Activated gamma-delta T cell (primary cell): ENCODE measurements at places on chromosomes 5 and 9.

DNA sequence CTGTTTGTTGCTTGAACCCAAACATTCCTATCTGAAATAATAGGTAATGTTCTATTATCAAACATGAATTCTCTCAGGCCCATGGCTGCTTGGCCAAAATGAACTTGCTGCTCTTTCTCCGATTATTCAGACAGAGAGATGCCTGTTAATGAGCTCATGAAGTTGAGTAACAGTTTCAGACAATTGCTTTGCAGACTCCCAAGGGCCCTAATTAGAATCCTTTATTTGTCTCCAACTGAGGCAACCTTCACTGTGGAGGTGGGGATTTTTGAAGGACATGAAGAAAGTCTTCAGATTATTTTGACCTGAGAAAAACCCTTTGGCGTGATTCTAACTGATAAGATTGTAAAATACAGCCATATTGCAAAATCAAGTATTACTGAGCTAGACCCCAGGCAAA lies 466.7 kb downstream of the NFIB start:
- DNase-seq, result no peak

DNA sequence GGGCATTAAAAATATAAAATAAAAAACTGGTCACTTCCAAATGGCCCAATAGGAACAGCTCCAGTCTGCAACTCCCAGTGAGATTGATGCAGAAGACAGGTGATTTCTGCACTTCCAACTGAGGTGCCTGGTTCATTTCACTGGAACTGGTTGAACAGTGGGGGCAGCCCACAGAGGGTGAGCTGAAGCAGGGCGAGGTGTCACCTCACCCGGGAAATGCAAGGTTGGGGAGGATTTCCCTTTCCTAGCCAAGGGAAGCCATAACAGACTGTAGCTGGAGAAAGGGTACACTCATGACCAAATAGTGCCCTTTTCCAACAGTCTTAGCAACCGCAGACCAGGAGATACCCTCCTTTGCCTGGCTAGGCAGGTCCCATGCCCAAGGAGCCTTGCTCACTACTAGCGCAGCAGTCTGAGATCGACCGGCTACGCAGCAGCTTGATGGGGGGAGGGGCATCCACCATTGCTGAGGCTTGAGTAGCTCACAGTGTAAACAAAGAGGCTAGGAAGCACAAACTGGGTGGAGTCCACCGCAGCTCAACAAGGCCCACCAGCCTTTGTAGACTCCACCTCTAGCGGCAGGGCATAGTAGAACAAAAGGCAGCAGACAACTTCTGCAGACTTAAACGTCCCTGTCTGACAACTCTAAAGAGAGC lies 12.7 kb downstream of the RLN1 start:
- peak; percentile 18 for DNase-seq

DNA sequence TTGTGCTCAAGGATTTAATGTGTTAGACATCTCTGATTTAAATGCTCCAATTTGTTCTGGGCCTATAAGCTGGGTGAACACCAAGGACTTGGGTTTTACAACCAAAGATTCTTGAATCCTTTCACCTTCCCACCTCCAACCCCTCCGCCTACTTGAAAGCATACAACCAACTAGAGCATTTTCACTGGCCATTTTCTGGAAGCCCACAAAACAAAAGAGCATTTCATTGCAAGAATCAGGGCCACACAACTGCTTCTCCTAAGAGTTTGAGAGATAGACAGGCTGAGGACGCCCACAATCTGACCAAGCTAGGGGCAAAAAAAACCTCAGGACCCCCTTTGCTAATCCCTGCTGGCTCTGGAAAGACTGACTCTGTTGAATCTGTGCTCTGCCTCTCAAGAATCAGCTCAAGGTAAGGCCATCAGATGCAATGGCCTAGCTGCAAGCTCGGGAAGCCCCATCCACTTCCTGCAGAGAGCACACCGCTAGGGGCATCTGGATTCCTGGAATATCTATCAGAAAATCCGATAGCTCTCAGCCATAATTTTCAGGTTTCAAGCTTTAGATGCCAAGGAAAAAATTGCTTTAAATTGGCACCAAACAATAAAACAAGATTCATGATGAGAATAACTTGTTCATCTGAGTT lies 57.7 kb downstream of the RETREG1 start:
- DNase-seq, result no peak

- no peak for DNase-seq
These were observed 120.3 kb downstream of the INVS start for GRCh38 chr9:100219347-100219746.

DNA sequence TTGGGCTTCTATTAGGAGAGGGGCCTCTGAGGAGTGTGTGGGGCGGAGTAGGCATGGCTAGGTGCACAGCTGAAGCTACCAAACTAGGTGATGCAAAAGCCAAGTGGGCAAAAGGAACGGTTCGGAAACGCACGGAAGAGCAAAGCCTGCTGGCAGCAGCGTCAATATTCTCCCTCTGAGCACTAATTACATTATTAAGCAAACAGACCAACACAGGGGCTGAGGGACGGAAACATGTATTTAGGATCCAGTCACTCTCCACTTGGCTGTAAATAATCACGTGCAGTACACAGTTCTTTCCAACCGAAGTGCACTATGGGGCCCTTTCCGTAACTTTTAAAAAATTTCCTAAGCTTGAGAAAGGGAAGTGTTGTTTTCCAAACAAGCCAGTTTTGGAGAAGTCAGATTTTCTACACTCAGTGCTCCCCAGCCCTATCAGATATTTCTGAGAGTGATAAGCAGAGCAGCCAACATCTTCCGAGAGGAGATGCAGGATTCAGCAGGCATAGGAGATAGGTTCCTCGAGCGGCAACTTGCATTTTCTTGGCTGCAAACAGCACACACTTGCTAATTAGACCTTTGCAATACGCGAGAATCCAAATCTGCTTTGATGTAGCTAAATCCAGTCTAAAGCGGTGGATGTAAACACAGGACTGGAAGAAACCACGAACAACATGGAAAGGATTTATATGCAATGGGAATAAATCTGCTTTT lies 217.2 kb upstream of the TBCA start:
- DNase-seq, result no peak

GRCh38 chr9:133457233-133457632 lies 2.5 kb upstream of the CACFD1 start:
- DNase-seq, result no peak

DNA sequence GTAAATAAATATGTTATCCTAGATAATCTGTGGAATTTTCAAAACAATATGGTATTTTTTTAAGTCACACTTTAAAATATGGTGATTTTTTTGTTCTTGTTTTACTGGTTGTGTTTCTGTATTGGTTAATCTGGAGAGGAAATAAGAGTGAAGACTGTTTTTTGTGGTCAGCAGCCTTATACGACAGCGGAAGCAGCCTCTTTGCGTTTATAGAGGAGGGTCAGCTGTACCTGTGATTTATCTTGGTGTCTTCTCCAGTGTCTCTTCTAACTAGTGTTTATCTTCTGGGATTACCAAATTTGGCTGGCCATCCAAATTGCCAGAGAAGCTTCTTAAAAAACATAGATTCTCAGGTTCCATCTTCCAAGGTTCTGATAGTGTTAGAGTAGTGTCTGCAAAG lies 58.7 kb downstream of the ICE1 start:
- no peak for DNase-seq

DNA sequence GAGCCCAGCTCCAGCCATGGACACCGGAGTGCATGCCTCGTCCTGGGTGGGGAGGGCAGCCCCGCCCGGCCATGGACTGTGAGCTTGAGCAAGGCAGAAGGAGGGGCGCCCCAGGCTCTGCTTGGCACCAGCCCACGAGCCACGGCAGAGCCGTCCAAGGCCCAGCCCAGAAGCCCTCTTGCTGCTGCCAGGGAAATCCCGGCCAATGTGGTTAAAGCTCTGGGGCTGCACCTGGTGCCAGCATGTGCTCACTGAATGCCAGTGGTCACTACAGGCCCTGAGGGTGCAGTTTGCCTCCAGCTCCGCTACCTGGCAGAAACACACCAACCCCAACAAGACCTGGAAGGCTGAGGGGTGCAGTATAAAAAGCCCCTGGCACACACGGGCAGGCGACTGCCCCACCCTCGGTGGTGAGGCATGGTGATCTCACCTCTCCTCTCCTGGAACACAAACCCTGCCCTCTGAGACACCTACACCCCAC lies 11.8 kb downstream of the BRD3 start:
- DNase-seq, result no peak

- DNase-seq, result no peak
These were observed 57.0 kb downstream of the TRPC7 start for GRCh38 chr5:136308212-136308795.

DNA sequence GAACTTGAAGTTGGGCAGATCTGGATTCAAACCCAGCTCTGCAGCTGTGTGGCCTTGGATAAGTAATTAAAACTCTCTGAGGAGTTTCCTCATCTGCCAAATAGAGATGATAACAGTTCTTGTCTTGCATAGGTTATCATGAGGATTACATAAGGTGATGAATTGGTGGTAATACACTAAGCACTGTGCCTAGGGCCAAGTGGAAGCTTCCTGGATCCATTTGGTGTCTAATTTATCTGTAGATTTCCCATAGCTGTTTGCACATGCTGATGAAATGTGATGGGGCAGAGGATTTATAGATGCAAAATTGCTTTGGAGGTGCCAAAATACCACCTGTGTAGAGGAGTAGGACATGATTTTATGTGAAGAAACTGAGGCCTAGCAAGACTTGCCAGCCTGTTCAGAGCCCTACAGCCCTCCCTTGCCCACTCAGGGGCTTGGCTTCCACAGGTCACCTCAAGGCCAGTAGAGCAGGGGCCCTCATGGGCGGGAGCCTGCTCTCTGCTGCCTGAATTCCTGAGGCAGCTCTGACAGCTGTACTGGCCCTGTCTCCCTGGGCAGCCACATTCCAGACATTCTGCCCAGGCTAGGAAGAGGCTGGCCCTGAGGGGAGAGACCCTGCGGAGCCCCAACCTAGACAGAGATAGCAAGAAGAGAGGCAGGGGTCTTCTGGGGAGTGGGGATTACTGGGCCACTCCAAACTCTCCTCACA lies 5.9 kb upstream of the FAT2 start:
- no peak for DNase-seq

- DNase-seq, result no peak
These were observed 36.1 kb upstream of the SLC2A8 start for GRCh38 chr9:127360829-127361228.

DNA sequence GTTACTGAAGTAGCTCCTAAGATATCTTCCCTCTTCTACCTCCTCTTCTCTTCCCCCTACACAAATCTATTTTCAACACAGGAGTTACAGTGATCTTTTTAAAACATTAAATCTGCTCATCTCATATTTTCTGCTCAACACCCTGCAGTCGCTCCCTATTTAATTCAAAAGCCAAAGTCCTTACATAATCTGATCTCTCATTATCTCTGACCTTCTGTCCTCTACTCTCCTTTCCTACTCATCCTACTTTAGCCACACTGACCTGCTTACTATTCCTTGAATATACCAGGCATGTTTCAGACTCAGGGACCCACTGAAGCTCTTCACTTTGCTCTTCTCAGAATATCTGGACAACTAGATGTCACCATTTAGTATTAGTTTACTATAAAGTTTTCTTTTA lies 87.9 kb downstream of the YTHDC2 start:
- DNase-seq, result no peak

DNA sequence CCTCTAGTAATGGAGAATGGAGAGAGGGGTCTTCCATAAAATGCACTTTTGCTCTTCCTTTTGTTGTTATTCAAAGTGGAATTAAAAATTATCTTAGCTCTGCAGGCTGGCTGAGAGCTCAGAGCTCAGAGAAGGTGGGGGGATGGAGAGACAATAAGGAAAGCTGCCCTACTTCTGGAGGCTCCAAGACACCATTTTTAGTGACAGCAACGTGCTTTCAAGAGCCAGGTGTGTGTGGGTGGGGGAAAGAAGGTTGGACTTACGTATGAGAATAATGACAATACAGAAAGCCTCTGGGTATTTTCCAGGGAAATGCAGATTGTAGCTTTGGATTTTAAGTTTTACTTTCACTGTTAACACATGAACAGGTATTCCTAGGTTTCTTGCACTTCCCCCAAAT lies 173.9 kb downstream of the TRPM3 start:
- no peak for DNase-seq

DNA sequence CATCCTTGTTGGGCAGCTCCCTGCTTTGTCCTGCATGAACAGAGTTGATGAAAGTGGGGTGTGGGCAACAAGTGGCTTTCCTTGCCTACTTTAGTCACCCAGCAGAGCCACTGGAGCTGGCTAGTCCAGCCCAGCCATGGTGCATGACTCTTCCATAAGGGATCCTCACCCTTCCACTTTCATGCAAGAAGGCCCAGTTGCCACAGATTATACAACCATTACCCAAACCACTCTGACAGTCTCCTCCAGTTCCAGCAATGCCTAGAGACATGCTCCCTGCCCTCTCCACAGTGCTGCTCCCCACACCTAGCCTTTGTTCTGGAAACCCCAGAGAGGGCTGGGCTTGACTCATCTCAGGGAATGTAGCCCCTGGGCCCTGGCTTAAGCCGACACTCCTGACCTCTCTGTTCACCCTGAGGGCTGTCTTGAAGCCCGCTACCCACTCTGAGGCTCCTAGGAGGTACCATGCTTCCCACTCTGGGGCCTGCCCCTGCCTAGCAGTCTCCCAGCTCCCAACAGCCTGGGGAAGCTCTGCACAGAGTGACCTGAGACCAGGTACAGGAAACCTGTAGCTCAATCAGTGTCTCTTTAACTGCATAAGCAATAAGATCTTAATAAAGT lies 3.9 kb downstream of the SLC35A4 start:
- no peak for DNase-seq

- DNase-seq, result no peak
These were observed 28.7 kb downstream of the DMRT3 start for GRCh38 chr9:1005043-1005667.

- no peak for DNase-seq
These were observed 141.0 kb downstream of the DCP2 start for GRCh38 chr5:113117543-113118115.

DNA sequence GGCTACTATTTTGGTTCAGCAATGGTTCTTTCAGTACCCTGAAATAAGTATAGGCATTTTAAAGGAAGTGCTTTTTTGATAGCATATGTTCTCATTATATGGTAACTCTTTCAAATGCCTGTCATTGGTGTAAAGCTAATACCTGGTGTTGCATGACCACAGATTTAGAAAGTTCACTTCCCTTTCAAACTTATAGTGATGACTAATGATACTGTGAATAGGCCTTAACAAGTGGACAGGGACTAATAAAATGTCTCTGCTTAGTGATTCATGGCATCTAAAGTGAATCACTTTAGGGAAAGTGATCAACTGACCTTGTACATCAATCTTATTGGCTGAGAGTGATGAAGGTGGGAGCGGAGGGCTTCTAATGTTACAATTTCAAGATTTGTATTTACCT lies 21.6 kb downstream of the MRPL22 start:
- no peak for DNase-seq

DNA sequence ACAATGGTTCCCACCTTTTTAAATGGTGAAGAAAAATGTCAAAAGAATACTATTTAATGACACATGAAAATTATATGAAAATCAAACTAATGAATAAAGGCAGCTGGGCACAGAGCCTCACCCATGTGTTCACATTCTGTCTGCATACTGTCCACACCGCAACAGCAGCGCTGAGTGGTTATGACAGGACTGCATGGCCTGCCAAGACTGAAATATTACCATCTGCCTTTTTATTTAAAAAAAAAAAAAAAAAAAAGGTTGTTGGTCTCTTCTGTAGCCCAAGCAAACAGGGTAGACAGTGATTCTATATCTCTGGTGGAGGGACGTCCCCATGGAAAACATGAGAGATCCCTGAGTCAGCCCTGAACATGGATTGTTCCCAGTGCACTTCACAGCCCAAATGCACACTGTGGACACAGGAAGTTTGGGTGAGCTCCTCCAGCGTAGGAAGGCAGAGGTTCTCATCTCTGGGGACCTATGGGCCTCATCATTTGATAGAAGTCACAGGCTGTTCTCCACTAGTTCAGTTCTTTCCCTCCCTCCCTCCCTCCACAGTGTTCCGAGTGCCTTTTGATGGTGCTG lies 44.9 kb upstream of the SHC3 start:
- DNase-seq, result no peak
